Type B pancreatic cell (in vitro differentiated cells): ENCODE measurements at places on chromosomes 2 and 18.

GRCh38 chr2:149170156-149170555 is 131.7 kb downstream of the LYPD6B start:
- DNase-seq, result no peak

DNA sequence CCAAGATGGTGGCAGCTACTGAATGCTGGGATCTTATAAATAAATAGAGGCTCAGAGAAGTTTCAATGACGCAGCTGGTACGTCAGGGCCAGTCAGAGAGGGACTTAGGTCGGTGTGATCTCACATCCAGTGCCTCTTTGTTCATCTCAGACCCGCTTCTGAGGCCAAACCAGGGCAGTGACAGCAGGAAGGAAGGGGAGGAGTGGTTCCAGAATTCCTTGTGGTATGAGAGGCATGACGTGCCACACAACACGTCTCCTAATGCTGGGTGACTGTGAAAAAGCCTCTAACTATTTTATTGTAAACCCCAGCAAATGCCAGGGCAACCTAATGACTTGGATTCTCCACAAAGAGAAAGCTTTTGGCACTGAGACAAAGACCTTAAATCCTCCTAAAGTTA is 423.3 kb downstream of the LPIN1 start:
- no peak for DNase-seq

DNA sequence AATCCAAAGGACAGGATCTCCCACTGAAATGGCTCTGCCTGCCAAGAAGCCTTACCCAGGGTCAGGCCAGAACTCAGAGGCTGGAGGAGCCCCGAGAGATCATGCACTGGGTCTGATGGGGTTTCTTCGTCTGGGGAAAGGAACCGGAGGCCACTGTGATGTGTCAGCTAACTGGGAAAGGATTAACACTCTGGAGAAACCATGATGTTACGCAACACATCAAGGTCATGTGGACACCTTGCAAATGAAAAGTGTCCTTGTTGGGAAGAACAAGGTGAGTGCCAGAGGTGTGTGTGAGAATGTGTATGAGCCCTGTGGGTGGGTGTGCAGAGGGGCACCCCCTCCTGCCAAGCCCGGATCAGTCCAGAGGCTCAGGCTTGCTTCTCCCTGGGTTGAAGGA is 86.9 kb downstream of the CRACDL start:
- no peak for DNase-seq

- DNase-seq, result no peak
Observed at GRCh38 chr2:26273501-26273900, 28.8 kb downstream of the HADHB start.

GRCh38 chr2:64990876-64991275 is 1.7 kb downstream of the SLC1A4 start:
- DNase-seq, result no peak

DNA sequence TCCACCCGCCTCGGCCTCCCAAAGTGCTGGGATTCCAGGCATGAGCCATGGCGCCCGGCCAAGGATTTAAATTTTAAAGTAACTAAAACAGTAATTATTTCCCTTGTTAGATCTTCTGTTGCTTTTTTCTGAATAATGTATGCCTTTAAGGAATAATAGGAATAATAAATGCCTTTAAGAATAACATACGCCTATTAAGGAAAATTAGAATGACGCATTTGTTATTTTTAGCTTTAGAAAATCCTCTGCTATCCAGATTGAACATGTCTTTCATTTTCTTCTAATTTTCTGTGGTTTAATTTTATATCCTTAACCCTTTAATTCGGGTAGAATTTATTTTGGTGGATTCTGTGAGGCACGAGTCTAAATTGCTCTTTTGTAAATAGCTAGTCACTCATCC is 23.1 kb upstream of the TMBIM1 start:
- no peak for DNase-seq

DNA sequence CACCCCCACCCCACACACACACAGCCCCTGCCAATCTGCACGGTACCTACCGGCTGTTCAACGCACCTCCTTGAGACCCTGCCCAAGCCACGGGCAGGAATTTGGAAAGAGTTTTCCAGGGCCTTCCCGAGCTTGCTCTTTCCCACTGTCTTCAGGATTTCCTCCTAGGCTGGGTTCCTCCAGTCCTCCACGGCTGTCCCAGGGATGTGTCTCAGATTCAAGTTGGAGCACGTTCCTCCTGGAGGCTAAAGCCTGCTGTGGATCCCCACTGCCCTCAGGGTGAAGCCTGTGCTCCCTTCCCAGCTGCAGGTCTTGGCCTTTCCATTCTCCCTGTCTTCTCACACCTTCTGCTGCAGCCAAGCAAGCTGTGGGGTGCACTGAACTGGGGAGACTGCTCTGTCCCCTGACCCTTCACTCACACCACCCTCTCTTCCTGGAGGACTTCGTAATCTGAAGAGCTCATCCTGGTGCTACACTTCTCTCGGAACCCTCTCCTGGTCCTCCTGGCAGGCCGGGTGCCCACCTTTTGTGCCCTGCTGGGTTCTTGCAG is 54.9 kb upstream of the HS6ST1 start:
- no peak for DNase-seq
